Activated CD8-positive, alpha-beta memory T cell treated with anti-CD3 and anti-CD28 coated beads, Interleukin-2, amount 10 ng/mL, durations not matched to agents 7 days and 5 days (primary cell): ENCODE measurements at places on chromosomes 3 and 15.

DNA sequence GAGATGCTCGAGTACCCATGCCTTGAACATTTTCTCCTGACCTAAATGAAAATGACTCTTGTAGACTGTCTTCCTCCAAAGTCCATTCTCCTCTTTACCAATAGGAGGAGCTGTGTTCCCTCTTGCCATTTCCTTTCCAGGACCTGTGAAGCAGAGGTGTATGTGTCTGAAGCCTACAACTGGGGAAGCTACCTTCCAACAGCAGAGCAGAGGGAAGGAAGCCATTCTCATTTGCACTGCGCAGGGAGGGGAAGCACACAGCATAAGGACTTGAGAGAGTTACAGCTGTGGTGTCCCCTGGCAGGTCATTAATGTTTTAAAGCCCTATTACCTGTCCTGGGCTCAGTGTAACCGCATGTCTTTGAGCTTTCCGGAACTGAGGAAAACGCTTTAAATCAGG lies 38.7 kb downstream of the HSPBAP1 start:
- no peak for DNase-seq

GRCh38 chr3:115347737-115348136 lies 200.6 kb upstream of the ZBTB20 start:
- no peak for DNase-seq

DNA sequence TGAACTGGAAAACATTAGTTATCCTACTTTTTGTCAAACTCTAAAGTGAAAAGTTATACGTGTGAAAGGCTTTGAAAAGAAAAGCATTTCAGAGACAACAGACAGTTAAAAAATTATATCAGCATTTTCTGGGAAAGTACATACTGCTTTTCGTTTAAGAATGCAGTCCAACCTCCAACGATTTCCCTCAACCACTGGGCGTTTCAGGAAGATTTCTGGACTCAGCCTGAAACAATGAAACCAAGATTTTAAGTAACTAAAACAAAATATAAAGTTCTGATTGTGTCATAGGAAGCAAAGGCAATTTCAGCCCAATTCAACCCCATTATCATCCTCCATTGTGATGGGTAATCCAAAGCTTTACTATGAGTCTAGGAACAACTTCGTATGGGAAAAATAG lies 110.7 kb downstream of the PLD1 start:
- DNase-seq: no peak

DNA sequence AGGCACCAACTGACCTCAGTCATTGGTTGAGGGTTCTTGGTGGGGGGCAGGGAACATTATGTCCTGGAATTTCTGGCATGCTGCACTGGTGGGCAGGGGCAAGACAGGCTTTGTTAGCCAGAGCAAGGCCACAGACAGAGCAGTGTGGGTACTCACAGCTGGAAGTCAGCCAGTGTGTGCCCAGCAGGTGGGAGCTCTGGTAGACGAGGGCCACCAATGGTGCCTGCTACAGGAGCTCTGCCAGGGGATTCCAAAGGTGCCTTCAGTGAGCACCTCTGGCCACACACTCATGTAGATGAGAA lies 31.3 kb downstream of the CYP8B1 start:
- DNase-seq: no peak

DNA sequence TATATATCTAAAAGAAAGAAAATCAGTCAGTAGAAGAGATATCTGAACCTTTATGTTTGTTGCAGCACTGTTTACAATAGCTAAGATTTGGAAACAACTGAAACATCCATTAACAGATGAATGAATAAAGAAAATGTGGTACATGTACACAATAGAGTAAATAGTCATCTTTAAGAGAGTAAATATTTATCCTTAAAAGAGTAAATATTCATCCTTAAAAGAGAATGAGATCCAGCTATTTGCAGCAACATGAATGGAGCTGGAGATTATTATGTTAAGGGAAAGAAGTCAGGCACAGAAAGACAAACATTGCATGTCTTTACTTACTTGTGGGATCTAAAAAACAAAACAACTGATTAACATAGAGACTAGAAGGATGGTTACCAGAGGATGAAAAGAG lies 197.0 kb upstream of the CBLB start:
- DNase-seq: no peak

- DNase-seq: no peak
Observed at GRCh38 chr15:32943711-32944110, 225.9 kb downstream of the GREM1 start.

GRCh38 chr3:133158686-133159085 lies 120.5 kb downstream of the TMEM108 start:
- no peak for DNase-seq

DNA sequence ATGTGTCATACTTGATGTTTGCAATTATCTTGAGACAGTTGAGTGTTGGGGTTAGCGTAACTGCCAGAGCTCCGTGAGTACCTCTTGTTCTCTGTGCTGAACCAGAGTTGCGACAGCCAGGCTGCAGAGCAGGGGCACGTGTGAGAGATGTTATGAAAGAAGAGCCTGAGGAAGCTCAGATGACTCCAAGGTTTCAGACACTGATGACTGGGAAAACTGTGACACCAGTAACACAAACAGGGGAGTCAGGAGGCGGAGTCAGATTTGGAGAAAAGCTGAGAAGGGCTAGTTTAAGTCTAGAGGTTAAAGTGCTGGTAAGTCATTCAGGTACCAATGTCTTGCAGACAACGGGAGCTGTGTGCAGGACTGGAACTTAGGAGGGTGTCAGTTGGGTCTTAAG lies 45.0 kb downstream of the BLM start:
- DNase-seq: no peak

GRCh38 chr15:92161039-92161670 lies 232.5 kb upstream of the ST8SIA2 start:
- no peak for DNase-seq

GRCh38 chr3:25287291-25287884 lies 140.7 kb upstream of the RARB start:
- DNase-seq: no peak

DNA sequence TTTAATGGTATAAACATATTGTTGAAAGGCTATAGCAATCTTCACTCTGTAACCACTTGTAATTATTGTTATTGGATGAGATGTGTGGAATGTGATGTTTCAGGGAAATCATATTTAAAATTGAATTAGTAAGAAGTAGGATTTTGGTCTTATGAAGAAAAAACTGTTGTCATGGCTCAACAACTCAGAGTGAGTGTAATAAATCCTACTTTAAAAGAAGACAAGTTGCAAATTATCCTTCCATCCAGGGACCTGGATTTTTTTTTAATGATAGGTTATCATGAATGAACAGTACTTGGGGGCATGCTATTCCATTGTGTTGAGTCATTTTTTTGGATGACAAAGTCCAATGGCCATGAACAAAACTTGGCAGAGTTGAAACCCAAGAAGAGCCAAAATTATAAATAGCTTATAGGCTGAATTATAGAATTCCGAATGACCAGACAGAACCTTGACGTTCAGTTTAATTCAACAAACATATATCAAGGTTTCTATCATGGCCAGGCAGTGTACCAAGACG lies 625.5 kb upstream of the ZNF717 start:
- DNase-seq: no peak

- DNase-seq: no peak
Observed at GRCh38 chr3:139414608-139415224, 25.3 kb upstream of the COPB2 start.

GRCh38 chr3:40358454-40358853 lies 28.5 kb upstream of the ENTPD3 start:
- DNase-seq: no peak

DNA sequence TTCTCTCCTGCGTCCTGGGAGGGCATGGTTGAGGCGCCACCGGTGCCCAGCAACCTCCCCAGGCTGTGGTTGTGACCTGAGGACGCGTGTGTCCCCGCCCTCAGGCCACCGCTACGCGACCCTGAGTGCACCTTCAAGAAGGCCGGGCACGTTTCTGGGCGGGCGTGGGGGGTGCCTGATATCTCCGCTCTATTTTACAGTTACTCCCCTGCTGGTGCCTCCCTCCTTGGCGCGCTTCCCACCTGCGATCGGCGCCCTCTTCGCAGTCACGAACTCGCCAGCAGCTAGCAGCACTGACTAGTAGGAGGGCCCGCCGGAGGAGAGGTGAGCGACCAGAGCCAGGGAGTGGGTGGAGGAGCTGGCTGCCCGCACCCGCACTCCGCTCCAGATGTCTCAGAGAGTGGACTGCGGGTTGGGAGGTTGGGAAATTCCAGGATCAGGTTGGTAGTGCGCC lies 43.2 kb upstream of the POLG start:
- no peak for DNase-seq

DNA sequence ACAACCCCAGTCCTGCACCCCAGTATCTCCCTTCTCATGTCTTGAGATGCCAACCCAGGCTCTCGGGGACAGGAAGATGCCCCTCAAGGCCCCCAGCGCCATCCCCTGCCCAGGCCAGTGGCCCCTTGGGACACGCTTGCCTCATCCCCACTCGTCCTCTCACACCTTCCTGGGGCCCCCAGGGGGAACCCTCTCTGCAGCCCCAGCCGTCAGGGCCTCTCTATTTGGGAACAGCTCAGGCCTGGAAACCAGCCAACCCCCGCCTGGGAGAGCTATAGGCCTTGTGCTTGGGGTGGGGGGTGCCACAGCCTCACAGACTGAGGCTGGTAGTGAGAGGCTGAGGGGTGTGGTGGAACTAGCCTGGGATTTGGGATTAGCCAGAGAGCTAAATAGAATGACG lies 7.8 kb downstream of the LINGO1 start:
- DNase-seq: no peak

DNA sequence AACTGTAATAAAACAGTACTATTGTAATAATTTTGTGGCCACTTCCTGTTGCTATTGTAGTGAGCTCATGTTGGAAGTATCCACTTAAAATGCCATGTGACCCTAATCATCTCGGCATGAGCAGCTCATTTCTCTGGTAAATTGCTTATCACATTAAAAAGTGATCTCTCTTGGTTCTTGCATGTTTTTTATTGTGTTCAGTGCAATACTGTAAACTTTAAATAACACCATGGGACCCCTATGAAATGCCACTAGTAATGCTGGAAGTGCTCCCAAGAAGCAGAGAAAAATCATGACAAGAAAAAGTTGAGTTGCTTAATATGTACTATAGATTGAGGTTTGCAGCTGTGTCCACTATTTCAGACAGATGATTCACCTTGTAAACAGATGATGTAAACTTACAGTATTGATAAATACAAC lies 45.6 kb downstream of the NMD3 start:
- no peak for DNase-seq

GRCh38 chr3:86740751-86741150 lies 250.2 kb downstream of the VGLL3 start:
- no peak for DNase-seq

DNA sequence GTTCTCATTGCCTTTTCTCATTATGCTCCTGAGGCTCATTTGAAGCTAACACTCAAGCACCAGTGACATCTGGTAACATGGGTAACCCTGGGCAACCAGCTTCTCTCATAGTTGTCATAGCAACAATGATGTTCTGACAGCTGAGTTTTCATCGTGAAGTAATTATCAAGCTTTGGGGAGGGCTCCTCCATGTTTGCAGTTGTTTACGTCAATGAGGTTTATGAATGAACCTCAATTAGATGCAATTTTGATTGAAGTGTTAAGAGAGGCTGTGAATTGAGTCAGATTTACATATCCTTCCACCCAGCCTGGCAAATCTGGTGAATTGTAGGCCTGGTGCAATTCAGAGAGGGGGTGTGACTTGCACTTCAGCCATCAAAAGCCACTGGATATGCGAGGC lies 119.3 kb upstream of the CHD2 start:
- no peak for DNase-seq

DNA sequence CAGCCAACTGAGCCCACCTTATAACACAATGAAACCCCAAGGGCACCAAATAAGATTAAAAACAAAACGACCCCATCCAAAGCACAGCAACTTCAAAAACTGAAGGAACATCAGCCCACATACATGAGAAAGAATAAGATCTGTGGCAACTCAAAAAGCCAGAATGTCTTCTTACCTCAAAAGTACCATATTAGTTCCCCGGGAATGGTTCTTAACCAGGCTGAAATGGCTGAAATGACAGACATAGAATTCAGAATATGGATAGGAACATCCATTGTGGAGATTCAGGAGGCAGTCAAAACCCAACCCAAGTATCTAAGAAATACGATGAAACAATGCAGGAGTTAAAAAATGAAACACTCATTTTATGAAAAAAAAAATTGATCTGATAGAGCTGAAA lies 222.3 kb downstream of the SCAPER start:
- no peak for DNase-seq

DNA sequence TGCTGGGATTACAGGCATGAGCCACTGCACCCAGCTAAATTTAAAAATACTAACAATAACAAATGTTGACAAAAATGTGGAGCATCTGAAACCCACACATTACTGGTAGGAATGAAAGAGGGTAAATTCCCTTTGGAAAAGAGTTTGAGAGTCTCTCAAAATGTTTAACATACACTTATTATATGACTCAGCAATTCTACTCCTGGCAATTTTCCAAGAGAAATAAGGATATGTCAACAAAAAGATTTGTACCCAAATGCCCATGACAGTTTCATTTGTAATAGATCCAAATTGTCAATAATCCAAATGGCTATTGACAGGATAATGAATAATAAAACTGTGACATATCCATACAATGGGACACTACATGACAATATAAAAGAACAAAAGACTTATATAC lies 9.0 kb downstream of the HCLS1 start:
- no peak for DNase-seq

DNA sequence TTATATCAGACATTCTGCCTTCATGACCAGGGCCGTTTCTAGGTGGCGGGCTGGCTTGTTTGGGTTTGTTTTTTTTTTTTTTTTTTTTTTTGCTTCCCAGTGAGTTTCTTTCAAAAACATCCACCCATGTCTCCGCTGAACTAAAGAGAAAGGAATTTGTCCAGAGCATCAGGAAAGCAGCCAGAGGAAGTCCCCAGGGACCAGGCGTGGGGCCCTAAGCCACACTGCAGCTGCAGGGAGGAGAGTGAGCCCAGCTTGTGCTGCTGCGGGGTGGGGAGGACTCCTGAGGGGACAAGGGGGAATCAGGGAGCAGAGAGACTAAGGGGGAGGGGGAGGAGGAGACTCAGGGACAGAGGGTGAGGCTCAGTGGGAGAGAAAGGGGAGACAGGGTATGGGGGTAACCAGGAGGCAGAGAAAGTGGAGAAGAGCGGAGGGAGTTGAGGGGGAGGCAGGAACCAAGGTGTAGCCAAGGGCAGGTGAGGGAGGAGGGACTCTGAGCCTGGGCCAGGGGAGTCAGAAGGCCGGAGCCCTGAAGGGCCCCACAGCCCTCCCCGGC lies 49.5 kb downstream of the CYP11A1 start:
- no peak for DNase-seq

DNA sequence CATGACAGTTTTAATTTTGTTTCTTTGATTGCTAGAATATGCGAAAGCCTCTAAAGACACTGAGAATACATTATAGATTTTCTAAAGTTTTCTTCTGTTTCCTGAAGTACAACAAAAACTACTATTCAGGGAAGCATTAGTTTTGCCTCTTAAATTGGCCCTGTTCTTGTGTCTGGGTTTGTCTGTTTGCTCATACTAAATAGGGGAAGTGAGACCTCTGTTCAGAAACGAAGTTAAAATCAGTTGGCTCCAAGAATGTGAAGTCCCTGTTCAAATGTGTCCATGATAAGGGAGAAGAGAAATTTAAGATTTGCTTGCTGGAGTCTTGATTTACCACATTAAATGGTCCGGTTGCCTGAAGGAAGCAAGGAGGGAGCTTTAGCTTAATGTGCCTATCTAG lies 327.3 kb upstream of the GBE1 start:
- no peak for DNase-seq

GRCh38 chr15:65094294-65094995 lies 17.9 kb downstream of the KBTBD13 start:
- DNase-seq: no peak
